ENCODE measurements at places on chromosomes 7 and 10.

DNA sequence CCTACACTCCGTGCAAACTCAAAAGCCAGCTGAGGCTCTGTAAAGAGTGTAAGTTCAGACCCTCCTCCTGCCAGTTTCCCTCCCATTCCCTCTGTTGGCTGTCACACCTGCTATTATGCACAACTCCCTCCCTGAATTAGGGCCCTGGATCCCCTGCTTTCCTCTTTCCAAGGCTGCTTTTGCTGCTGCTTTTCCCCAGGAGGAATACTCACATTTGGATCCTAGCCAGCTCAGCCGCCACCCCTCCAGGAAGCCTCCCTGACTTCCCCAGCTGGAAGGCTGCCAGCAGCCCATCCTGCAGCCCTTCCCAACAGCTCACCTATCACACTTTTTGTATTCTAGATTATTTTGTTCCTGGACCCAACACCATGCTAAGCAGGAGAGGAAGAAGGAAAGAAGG lies 40.9 kb upstream of the WDR11 start:
- DNase-seq = no peak

- DNase-seq = no peak
Measured at GRCh38 chr7:136656516-136656915, 211.9 kb upstream of the CHRM2 start.

DNA sequence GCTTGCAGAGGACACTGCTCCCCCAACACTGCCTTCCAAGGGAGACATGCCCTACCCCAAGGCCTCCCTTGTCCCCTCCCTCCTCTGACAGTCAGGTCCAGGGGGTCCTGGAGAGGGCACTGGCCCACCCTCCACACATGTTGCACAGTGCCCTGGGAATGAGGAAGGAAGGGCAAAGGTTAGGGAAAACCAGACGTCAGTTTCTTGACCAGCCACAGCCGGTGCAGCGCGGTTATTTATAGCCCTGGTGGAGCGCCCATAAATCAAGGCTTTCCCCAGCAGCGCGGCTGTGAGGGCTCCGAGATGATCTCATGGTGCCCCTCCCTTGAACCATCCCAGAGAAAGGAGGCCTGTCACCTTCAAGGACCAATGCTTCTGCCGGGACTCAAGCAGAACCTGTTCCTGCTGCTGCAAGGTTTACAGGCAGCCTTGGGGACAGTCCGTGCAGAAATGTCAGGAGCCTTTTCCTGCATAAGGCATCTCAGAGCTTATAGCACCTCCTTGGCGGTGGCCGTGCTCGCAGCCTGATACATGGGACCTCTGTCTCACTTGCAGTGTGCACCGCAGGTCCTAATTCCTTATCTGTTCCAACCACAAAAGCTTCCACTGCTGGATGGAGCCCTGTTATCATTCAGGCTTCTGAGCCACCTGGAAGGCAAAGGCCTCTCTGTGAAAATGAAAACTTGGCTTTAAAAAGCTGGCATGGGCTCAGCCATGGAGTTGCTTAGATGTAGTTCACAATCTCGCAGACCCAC lies 127.3 kb downstream of the LHPP start:
- DNase-seq = no peak

DNA sequence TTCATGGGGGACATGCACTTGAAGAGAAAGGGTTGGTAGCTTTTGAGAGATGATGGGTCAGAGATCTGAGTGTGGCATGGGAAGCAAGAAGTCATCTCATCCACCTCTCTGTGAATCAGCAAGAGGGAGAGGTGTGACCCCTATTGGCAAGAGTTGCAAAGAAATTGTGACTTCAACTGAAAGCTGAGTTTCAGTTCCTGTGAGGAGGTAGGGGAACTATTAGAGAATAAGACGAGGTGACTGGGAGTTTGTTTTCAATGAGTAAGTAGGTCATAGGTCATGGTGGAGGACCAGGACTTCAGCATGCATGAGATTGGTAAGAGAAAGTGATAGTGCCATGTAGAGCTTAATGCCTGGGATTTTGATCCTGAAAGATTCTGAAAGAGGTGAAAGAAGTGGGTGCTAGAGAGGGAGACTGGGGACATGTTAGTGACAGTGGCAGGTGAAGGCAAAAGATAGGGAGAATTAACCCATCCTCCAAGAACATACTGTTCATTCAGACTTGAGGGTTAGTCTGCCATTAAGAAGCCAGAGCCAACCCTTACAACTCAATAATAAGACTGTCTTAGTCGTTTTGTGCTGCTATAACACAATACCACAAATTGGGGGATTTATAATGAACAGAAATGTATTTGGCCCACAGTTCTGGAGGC lies 75.5 kb upstream of the CAPZA2 start:
- no peak for DNase-seq

DNA sequence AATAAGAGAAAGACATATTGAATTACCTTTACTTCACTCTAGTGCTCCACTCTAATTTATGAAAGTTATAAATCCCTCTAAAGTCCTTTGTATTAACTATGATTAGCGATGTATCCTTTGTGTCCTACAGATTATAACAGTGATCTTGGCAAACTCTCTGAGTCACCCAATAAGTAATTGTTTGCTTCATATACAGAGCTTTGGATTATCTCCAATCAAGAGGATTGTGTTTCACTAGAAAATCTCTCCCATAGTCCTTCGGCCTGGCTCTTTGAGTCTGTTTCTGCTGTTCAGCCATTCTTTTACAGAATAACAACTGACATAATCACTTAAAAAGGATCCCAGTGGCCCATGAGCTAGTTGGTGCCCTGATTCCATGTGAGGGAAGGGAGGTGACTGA lies 9.5 kb downstream of the LMOD2 start:
- no peak for DNase-seq

DNA sequence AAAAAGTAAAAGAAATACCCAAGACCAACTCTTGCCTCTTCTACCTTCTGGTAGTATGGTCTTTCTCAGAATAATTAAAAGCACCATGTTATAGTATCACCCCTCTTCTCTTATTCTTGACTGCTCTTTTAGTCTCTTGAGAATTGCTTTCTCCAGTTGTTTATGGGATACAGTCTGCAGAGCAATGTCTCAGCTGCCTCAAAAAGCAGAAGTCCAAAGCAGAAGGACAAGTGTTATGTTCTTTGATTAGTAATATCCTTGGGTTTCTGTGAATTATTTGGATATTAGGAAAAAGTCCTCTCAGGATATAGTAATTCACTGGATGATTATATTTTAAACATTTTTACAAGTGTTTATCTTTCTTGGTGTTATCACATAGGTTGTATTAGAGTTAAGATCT lies 7.4 kb downstream of the TAS2R41 start:
- DNase-seq = no peak

DNA sequence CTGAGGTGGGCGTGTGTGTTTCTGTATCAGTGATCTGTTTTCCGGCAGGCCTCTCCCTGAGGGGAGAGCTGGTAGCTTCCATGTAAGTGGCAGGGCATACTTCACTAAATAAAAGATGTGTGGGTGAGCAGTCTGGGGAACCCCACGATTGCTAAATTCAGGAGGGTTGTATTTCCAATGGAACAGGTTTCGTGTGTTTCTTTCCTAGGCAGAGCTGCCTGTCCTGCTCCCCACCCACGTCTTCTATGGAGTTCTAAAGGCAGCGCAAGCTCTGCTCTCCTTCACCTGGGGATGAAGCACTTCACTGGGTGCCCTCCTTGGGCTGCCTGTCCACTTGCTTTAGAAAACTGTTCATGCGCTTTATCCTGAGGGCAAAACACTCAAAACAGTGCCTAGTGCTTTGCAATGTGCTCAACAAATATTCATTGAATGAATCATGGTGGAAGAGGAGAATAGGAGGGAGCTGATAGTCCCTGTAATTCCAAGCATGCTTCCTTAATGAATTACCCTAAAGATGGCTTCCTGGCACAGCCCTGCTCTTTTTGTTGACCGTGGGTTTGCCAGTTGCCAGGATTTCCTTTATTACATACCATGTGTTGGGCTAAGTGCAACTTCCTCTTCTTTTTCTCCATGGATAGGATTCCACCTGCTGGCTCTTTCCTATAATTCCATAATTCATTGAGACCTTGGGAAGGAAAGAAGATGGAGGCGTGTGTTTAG lies 50.6 kb upstream of the SRPK2 start:
- no peak for DNase-seq

GRCh38 chr7:121187222-121187621 lies 141.6 kb upstream of the WNT16 start:
- no peak for DNase-seq

DNA sequence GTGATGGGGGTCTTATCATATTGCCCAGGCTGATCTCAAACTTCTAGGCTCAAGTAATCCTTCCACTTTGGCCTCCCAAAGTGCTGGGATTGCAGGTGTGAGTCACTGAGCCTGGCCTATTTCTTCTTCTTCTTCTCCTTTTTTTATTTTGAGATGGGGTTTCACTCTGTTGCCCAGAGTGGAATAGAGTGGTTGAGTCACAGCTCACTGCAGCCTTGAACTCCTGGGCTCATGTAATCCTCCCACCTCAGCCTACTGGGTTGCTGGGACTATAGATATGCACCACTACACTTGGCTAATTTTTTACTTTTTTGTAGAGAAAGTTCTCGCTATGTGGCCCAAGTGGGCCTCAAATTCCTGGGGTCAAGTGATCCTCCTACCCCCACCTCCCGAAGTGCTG lies 124.3 kb downstream of the SKIDA1 start:
- no peak for DNase-seq
